ENCODE measurements at places on chromosomes 4 and X.

- no peak for DNase-seq
These were observed 76.1 kb downstream of the SLC30A9 start for GRCh38 chr4:42066402-42066801.

GRCh38 chr4:24236532-24236931 is 346.7 kb upstream of the PPARGC1A start:
- no peak for DNase-seq

DNA sequence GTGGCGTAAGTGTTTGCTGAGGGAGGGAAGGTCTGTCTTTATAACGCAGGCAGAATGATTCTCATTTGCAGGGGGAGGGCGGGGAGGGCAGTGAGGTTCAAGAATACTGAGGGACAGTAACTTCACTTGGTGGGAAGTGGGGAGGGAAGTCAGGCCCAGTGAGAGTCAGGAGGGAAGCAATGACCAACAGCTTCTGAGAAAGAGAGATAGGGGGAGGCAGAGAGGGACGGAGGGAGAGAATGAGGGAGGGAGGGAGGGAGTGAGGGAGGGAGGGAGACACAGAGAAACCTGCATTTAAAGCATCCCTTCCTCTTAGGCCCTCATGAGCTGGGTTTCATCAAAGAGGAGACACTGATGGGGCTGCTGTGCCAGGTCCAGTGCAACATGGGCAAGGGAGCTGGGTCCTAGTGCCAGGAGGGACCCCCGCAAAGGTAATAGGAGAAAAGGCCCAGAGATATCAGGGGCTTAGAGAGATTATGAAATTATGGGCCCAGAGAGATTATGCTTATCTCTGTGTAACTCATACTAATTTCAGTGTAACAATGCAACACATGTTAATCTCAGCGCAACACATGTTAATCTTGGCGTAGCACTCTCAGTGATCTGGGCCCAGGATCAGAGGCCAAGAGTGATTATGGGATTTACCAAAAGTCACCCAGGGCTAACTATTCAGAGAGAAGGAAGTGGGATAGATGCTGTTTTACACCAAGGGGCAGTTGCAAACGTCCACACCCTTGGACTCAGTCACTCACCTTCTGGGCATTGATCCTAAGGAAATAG is 112.1 kb downstream of the DRD5 start:
- no peak for DNase-seq

DNA sequence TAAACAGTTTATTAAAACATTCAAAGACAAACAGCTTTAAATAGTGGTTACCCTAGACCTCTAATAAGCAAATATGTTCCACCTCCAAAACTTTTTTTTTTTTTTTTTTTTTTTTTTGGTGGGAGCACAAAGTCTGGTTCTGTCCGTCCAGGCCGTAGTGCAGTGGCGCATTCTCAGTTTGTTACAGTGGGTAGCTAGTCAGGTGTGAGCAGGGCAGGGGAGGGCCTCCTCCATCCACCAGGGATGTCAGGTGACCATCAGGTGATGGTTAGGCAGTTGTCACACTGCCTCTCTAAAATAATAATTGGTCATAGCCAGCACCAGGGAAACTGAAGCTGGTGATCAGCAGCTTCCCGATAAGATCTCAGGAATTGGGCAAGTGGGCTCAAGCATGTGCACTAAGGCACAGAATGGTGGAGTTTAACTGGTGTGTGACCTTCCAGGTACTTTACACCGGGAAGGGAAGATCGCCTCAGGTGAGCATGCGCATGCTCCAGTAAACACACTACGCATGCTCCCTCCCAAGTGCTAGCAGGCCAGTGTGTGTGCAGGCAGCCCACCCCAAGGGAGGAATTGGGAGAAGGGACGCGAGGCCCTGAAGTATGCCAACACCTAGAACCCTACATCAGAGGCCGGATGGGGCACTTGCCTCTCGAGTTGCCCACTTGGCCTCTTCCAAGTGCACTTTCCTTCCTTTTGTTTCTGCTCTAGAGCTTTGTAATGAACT is 27.2 kb downstream of the TNIP2 start:
- no peak for DNase-seq

- no peak for DNase-seq
These were observed 79.3 kb downstream of the NFKB1 start for GRCh38 chr4:102580463-102580842.
